DMS 273 treated with DMSO at 0.1 percent for 48 hours (cell line): ENCODE measurements at places on chromosomes 2 and 18.
A peak's percentile ranks its signal among the peaks of the same experiment; 100 is the strongest.

DNA sequence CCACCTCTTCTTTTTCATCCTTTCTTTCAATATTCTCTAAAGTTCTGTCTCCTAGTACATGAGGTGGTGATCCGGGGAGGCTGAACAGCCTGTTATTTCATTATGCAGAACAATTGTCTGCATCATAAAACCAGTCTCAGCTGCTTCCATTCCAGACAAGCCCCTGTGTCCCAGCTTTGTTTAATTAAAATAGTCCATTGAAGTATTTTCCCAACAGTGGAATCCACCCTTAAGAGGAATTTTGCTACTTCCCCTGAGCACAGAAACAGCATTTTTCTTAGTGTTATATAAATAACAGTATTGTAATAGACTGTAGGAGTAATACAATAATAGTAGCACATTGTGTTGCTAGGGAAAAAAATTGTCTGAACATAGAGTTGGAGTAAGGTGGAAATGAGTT is 395.4 kb upstream of the TCF4 start:
- no peak for DNase-seq

DNA sequence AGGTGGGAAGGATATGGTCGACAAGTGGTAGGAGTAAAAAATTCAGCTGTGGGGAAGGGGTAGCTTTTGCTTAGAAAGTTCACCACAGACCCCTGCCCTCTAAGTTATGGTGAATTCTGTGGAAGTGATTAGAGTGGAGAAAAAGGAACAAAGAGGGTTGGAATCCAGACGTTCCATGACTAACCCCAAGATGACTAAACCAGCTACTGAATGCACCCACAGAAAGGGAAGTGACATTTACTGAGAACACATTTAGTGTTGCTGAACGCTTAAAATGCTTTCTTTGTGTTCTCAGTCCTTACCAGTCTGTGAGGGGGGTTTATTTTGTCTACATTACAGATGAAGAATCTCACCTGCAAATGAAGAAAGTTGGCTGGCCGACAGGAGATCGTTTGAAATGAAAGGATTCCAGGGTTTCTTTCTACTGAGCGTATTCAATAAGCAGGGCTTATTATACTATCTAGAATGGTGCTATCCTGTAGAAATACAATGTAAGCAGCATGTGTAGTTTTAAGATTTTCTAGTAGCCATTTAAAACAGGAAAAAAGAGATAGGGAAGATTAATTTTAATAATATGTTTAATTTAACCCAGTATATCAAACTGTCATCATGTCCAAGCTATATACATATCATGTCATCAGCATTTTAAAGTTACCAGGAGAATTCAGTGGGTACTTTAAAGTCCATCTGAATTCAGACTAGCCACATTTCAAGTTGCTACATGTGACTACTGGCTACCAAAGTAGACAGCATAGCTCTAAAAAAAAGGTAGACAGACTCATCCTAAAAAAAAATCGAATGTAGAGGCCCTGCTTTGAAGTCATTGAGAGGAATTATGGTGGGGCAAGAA is 60.1 kb downstream of the LIMS1 start:
- DNase-seq: no peak

DNA sequence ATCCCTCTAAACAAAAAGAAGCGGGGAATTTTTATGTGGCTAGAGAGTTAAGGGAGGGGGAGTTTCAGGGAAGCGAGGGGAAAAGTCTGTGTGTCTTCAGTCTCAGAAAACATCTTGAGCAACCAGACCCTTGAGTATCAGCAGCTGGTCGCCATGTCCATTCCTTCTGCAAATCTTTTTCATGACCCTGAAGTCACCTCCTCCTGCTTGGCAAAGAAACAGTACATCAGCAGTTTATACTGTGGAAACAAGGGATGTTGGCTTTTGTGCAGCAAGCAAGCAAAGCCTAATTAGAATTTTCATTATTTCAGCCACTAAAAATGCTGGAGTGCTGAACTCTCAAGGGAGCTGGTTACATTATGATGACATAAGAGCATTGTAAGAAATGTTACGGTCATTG is 187.4 kb upstream of the SLC8A1 start:
- DNase-seq: no peak

- no peak for DNase-seq
Measured at GRCh38 chr18:46406539-46406932, 250.5 kb downstream of the LOXHD1 start.

DNA sequence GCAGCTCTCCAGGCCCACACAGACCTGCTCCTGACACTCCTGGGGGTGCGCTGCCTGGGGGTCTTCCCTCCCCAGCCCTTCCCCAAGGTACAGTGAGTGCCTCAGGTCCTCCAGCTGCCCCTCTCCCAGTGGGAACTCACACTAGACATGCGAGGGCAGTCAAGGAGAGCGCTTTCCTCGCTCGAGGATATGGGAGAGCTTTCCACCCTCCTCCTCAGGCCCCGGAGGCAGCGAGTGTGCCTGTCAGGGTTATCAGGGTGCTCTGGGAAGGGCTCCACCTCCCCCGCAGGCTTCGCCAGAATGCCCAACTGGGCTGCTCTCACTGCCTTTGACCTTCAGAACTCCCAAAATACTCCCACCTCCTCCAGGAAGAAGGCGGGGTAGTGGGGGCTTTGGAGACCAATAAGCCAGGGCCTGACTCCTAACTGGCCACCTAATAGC is 85.7 kb upstream of the LAPTM4A start:
- DNase-seq: no peak

- no peak for DNase-seq
Measured at GRCh38 chr18:12485479-12486105, 77.9 kb downstream of the PRELID3A start.

GRCh38 chr2:9287400-9288045 is 80.9 kb downstream of the ASAP2 start:
- no peak for DNase-seq

- DNase-seq: no peak
Measured at GRCh38 chr2:52097071-52097470, 1065.1 kb upstream of the NRXN1 start.

GRCh38 chr18:71846716-71847115 is 697.4 kb downstream of the CBLN2 start:
- DNase-seq: no peak

DNA sequence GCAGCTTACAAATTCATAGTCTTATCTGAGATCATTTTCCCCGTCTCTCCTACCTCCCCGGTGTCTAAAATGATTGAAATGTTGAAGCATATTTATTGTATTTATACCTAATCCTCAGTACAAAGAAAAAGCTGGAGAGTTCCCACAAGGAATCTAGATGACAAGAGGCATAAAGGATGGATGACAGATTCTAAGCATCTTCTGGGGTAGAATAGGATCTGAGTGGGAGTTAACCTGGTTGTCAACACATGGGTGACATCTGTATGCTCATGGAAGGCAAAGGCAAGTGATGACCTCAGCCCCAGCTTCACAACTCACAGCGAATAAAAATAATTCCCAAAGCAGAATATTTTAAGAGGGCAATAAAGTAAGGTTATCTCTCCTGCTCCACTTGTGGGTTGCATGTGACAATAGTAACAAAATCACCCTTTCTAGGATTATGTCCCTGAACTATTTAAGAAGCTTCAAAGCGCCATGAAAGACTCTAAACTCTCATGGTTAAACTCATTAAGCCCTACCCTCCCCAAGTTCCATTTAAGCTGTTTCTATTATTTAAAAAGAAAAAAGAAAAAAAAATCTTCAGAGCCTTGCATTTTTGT is 32.2 kb downstream of the SGPP2 start:
- DNase-seq: no peak

- peak; percentile 70 for DNase-seq
Measured at GRCh38 chr2:217325251-217325650, 465.4 kb upstream of the TNP1 start.

GRCh38 chr18:74715865-74716712 is 118.4 kb downstream of the ZNF407 start:
- no peak for DNase-seq

GRCh38 chr2:29759360-29759759 is 162.0 kb downstream of the ALK start:
- no peak for DNase-seq

GRCh38 chr2:24878341-24878740 is 41.7 kb downstream of the ADCY3 start:
- no peak for DNase-seq

DNA sequence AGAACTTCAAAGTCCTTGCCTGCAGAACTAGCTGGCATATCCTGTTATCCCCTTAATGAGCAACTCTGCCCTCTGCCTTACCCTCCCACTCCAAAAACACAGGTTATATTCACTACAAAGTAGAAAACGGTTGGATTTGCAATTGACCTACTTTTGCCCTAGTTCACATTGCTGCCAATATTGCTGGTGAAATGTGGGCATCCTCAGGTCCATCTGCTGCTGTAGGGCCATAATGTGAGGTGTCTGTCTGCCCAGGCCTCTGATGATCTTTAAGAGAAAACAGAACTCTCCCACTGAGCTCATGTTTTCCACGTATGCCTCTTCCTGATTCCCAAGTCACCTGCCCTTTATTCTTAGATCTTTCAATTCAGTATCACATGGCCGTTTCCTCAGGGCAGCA is 294.0 kb upstream of the CDH20 start:
- DNase-seq: no peak

DNA sequence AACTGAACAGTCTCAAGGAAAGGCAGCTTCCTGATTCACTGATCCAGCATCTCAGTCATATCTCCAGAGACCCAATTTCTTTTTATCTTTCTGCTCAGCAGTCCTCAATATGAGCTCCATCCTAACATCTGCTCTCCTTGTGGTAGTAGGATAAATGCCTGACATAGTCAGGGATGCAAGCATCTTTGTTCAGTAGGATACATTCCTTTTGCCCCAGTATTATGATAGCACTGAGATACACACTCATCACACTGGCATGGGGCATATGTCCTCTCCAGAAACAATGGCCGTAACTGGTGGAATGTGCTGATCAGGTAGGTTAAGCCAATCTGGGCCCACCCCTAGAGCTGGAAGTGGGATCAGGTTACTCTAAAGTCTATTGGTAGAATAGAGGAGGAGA is 207.2 kb downstream of the ETAA1 start:
- no peak for DNase-seq

DNA sequence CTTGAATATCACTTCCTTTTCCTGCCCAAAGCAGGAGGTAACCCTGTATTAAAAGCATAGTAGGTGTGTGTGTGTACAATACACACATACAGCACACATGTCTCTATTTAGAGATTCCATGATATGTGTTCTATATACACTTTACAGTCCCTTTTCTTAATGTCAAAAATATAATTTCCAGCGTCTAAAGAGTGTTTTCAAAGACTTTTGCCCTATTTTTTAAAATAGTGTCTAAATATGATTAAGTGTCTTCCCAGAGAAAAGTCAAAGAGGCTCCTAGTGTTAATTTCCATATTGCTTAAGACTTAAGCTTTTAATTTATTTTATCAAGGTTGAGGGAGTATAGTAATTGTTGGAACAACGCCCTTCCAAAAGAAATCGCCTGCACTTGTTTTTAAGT is 420.3 kb upstream of the POU3F3 start:
- no peak for DNase-seq

- DNase-seq: no peak
Measured at GRCh38 chr2:165563468-165564225, 94.1 kb downstream of the CSRNP3 start.

GRCh38 chr2:60094450-60094929 is 459.0 kb downstream of the BCL11A start:
- DNase-seq: no peak

DNA sequence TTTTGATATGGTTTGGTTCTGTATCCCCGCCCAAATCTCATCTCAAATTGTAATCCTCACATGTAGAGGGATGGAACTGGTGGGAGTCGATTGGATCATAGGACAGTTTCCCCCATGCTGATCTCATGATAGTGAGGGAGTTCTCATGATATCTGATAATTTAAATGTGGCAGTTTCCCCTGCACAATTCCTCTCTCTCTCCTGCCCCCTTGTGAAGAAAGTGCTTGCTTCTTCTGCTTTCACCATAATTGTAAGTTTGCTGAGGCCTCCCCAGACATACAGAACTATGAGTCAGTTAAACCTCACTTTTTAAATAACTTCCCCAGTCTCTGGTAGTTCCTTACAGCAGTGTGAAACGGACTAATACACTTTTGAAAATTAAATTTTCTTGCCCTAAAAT is 12.3 kb upstream of the KCNJ3 start:
- no peak for DNase-seq

DNA sequence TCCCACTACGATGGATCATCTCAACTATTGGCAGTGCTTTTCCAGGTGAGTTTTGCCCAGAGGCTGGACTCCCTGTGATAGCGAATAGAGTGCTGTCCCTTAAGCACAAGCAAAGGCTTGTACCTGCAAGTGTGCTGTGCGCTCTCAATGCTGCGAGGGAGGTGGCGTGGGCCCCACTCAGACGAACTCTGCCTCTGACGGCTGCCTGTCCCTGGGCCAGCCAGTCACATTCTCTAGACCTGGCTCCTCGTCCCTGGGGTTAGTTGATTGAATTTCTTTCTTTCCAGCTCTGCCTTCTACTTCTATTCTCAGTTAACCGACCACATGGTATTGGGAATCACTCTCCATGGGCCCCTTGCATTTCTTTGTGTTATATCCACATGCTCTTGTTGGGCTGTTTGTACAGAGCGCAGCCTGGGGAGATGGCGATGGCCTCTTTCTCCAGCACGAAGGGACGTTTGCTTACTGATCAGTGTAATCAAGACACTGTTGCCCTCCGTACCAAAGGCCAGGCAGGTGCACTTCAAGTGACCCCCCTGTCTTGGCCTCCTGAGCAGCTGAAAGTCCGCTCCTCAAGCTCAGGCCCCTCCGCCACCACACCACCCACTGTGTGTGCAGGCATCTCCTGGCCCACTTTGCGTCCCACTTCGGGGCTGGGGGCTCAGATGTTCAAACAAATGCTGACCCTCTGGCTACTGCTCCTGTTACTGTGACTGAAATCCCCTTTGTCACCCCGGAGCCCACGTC is 151.3 kb downstream of the ZNF236 start:
- DNase-seq: no peak
